H7 (cell line): ENCODE measurements at places on chromosomes 13 and 19.
A peak's percentile ranks its signal among the peaks of the same experiment; 100 is the strongest.

DNA sequence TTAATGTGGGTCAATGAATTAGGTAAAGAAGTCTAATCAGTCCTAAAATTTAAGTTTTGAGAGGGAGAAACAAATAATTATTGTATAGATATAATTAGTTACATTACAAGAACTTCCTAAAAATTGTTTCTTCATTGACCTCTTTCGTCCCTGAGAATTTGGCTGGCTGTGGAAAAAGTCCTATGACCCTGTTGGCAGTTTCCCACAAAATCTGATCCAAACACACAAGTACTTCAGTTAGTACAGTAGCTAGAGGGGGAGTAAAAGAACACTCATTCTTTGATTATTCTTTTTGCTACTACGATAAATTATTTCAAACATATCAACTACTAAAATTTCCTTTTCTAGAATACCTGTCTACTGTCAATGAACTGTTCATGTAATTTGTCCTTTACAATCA, 11.3 kb downstream of the POSTN start:
- no peak for DNase-seq

GRCh38 chr19:29510701-29511265, 15.0 kb upstream of the VSTM2B start:
- DNase-seq: peak; percentile 85

DNA sequence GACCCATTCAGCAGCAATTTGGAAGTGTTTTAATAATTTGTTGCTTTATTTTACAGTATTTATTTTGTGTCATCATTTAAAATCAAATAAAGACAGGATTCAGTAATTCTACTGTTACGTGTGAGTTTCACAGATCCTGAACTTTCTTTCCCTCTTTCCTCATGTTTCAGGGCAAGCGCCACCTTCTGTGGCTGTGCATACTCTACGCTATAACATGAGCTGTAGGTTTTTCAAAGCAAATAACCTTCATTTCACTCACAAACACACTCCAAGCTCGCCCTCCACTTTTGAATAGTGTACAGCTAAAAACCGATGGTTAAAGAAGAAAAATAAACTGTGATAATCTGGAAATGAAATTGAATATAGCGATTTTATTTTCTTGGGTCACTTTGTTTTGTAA, 753.3 kb downstream of the OLFM4 start:
- DNase-seq: no peak

DNA sequence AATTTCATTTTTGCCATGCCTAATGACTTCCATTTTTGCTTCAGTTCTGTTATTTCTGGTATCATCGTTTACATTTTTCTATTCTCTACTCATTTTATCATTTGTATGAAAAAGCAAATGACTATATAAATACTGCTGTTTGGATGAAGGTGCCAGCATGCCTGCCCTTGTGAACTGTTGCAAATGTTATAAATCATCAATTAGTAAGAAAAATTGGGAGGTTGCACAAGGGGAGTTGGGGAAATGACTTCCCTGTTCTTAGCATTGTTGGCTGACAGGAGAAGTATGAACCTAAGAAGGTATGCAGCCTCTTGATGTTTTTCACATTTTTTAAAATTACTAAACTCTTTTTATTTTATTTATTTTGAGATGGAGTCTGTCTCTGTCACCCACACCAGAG, 15.1 kb downstream of the SAFB start:
- DNase-seq: no peak

GRCh38 chr13:50829896-50830295, 13.6 kb downstream of the DLEU7 start:
- DNase-seq: no peak

- no peak for DNase-seq
Measured at GRCh38 chr13:98871727-98872126, 106.1 kb downstream of the DOCK9 start.

DNA sequence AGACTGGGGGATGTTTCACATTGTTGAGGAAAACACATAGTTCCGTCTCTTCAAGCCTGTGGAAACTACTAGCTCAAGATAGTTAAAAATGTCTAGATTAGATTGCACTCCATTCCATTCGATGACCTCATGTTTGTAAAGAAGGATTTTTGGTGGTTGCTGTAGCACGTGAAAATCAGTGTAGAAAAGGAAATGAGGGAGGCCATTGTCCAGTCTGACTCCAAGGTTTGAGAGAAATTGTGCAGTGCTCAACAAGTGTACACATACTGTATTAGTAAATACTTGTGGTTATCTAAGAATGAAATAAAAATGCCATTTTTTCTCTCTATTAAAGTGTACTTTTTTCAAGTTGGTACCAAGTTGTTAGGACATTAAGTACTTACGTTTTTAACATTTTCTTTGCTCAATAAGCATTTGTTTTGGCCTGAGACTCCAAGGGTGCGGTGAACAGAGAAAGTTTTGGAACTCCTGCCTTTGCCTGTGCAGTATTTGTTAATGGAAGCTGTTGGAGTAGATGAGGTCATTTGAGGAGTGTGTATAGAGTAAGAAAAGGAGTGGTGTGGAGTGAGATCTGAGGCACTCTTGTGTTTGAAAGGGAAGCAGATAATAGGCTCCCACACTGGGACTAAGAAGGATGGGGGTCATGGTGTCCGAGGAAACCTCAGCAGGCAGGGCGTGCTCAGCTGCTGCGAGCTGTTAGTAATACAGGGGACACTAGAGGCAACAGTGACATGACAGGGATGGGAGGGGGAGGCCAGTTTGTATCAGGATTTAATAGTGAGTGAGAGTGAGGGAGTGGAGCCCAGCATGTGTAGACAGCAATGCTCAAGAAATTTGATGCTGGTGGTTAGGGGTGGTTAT, 4.4 kb downstream of the WASF3 start:
- DNase-seq: peak; percentile 40

- peak; percentile 97 for DNase-seq
Measured at GRCh38 chr19:991174-991931, 7.2 kb downstream of the WDR18 start.

DNA sequence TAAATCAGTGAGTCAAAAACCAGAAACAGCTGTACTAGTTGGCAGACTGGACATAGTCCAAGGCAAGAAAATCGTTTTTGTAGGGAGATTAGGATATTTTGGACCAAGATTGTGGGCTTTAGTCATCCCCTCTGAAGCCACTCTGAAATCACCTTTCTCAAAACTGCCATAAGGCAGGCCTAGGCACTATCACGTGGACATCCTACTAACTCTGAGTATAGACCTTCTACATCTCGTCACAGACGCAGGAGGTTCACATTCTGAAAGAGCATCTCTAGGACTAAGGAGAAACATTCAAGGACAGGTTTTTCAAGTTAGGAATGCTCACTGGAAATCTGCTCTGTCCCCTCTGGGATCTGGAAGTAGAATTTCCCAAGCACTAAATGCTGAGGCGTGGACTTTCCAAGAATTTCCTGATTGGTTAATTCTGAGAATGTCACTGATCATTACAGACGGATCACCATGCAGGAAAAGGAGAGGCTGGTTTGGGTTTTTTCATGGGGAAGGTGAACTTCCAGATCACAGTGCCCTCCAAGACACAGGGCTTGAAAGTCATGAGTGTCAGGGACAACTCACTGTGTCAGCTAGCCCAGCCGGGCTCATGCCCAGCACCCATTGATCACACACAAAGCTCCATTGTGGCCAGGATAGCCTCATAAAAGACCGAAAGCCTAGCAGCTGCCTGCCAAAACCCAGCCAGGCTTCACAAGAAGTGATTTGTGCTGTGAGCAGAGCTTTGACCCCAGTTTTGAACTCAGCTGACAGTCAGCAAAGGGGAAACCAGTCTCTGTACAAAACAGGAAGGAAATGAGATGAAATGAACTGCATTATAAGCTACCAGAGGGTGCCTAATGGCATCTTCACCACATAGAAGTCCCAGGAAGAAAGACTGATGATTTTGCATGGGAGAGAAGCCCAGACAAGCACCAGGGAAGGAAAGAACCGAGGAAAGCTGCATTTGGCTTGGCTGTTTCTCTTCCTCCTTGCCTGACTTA, 2.7 kb upstream of the RUBCNL start:
- DNase-seq: no peak

- peak; percentile 99 for DNase-seq
Measured at GRCh38 chr19:47225746-47226425, 5.1 kb downstream of the BBC3 start.

DNA sequence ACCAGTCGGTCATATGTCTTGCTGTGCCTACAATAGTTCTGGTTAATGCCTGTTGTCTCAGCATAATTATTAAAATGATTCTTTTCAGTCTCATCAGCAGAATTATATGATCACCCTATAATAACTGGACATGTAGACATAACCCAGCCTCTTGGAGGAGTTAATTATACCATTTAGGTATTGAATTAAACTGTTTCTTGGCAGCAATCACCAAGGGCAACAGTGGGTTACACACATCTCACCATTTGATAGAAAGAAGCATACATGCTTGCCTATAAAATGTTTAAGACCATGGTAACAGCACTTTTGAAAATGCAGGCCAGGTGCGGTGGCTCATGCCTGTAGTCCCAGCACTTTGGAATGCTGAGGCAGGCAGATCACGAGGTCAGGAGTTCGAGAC, 184.6 kb downstream of the RGCC start:
- no peak for DNase-seq

DNA sequence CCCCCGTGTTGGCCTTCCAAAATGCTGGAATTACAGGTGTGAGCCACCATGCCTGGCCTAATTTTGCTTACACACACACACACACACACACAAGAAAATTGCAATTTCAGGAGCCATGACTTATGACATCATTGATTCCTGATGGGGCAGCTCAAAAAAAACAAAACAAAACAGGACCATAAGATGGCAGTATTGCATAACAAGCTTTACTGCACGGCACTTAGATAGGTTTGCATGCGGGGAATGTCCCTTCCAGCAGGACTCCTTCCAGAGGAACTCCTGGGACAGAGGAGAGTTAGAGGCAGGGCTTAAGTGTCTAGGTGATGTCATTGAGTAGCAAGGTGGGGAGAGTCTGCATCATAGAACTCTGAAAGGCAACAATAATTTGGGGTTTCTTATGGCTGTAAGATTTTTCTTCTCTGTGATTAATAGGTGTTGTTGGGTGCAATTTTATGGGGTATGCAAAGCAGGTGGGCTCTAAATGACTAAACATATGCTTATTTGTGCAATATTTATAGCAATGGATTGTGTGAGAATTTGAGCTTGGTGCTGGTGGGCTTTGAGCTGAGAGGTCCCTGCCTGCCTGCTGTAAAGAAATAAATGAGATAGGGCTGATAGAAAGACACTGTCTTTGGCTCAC, 9.0 kb upstream of the ACSBG2 start:
- peak; percentile 52 for DNase-seq

DNA sequence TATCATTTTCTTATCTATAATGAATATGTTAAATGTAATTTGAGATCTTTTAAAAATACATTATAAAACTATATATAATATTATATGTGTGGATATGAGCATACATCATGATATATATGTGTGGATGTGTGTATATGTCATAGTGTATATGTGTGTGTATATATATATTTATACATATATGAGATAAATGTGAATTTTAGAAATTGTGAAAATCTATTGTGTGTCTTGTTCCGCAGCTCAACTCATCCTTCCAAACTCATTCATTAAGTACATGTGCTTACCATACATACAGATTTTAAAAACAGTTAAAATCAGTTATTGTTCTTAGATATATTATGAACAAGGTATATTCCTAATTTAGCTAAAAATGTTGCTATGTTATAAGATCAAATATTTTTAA, 435.2 kb upstream of the MIR17HG start:
- DNase-seq: no peak

DNA sequence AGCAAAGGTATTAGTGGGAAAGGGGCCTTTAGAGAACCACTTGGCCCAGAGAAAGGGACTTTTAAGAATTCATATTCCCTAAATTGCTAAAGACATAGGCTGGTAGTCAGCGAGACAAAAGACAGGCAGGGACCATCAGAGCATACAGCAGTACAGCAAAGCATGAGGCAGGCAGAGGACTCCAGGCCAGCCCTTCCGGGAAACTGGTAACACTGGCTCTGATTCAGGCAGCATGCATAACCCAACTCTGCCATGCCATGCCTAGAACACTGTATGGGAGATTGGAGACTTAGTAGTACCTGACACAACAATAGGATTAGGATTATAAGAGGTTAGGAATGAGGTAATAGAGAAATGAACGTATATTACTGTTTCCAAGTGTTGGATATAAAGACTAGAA, 34.9 kb downstream of the CAB39L start:
- no peak for DNase-seq

DNA sequence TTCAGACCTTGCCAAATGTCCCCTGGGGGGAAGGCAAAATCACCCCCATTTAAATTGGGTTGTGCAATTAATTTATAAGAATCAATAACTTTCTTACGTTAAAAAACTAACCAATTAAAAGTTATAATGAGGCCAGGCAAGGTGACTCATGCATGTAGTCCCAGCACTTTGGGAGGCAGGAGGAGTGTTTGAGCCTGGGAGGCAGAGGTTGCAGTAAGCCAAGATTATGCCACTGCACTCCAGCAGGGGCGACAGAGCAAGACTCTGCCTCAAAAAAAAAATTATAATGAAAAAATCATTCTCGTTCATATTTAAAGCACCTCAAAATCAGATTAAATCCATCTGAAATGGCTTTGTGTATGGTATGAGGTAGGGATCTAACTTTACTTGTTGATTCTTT, 18.4 kb upstream of the SIGLEC14 start:
- no peak for DNase-seq

DNA sequence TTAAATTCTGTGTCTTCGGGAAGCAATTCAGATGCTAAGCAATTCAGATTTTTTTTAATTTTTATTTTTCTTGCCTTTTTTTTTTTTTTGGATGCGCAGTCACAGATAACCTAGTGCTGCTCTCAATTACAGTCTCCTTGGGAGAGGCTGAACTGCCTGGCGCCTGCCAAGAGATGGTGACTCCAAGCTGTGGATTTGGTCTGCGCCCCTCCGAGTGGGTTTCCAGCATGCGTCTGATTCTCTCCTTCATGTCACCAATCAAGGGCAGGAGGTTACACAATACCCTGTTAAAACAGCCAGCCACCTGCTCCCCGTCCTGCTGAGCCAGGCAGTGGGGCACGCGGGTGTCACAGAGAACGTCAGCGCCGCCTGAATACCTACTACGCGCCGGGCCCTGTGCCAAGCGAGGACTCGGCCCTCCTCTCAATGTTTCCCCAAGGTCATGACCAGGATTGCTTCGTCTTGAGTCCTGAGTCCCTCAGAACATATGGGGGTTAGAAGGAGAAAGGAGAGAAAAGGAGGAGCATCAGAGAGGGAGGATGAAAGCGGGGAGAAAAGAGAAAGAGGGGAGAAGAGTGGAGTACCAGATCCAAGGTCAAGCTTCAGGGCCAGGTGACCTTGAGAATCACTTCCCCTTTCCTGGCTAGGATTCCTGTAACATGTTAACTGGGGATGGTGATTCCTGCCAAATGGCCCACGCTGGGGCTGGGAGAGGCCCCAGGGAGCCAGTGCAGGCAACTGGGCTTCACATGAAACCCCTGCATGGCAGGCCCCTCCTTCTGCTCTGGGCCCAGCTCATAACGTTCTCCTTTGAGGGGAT, 213.6 kb downstream of the URI1 start:
- DNase-seq: no peak

GRCh38 chr13:79658333-79658975, 177.5 kb downstream of the NDFIP2 start:
- no peak for DNase-seq

DNA sequence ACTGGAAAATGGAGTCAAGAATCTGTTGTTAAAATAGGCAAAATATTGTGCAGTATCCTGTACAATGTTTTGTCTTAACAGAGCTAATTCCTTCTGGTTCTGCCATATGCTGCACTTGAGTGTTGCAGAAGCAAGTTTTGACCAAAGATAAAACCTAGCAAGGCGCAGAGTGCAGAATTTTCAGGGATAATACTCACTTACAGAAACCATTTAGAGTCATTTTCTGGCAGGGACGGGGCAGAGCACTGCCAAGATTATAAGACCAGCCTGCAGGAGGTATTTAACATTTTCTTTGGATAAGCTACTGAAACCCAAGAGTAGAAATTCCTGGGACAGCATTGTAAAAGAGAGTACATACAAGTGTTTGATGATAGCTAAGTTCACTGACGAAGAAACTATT, 159.5 kb upstream of the EDNRB start:
- DNase-seq: no peak
